ENCODE measurements at places on chromosomes 16 and 17.

GRCh38 chr17:49523706-49524472, 28.8 kb downstream of the NGFR start:
- DNase-seq, result no peak

GRCh38 chr17:66805567-66805966, 29.4 kb upstream of the CACNG5 start:
- DNase-seq, result no peak

GRCh38 chr16:53952215-53953208, 248.6 kb downstream of the FTO start:
- no peak for DNase-seq

- no peak for DNase-seq
Measured at GRCh38 chr16:20859699-20860098, 40.5 kb downstream of the DCUN1D3 start.

GRCh38 chr17:29038085-29038795, 4.7 kb upstream of the PIPOX start:
- DNase-seq, result no peak

GRCh38 chr16:70254180-70254964, 2.6 kb upstream of the EXOSC6 start:
- no peak for DNase-seq

GRCh38 chr16:87426423-87427215, 34.5 kb downstream of the MAP1LC3B start:
- no peak for DNase-seq

DNA sequence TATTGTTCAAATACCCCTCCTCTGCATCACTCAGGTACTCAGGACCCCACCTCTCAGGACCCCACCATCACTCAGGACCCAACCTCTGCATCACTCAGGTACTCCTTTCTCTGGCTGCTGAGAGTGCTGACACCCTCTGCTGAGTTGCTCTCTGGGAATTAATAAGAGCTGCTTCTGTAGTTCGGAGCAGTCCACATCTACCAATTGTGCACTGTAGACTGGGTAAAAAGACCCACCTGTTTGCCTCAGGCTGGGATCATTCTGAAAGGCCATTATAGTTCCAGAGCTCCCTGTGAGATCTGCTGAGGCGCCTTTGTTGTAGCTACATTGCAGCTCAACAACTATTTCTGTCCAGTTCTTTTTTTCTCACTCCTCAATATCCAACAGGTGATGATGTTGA, 276.3 kb upstream of the MYOCD start:
- DNase-seq, result no peak
